ENCODE measurements at places on chromosomes 2 and 18.

- no peak for DNase-seq
These were observed 57.1 kb downstream of the ZAP70 start for GRCh38 chr2:97770445-97770844.

DNA sequence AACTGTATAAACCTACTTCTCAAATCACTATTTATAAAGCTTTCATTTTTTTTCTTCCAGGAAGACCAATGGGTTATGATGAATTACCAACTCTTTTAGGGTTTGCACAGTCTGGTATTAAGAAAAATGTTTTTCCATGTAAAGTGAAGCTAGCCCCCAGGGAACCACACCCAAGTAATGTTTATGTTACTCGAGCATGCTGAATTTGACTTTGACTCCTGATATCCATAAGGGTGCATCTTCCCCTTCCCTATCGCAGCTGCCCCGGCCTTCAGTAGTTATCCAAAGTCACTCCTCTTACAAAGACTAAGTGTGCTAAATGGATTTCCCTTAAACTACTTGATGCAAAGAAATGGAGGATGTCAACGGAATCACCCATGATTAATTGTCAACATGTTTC, 21.7 kb downstream of the KCTD18 start:
- DNase-seq = no peak

GRCh38 chr2:201347138-201347537, 10.0 kb downstream of the FLACC1 start:
- DNase-seq = no peak

- DNase-seq = no peak
These were observed 154.1 kb upstream of the RBBP8 start for GRCh38 chr18:22778996-22779395.

GRCh38 chr2:16211341-16211740, 271.0 kb downstream of the MYCN start:
- DNase-seq = no peak

DNA sequence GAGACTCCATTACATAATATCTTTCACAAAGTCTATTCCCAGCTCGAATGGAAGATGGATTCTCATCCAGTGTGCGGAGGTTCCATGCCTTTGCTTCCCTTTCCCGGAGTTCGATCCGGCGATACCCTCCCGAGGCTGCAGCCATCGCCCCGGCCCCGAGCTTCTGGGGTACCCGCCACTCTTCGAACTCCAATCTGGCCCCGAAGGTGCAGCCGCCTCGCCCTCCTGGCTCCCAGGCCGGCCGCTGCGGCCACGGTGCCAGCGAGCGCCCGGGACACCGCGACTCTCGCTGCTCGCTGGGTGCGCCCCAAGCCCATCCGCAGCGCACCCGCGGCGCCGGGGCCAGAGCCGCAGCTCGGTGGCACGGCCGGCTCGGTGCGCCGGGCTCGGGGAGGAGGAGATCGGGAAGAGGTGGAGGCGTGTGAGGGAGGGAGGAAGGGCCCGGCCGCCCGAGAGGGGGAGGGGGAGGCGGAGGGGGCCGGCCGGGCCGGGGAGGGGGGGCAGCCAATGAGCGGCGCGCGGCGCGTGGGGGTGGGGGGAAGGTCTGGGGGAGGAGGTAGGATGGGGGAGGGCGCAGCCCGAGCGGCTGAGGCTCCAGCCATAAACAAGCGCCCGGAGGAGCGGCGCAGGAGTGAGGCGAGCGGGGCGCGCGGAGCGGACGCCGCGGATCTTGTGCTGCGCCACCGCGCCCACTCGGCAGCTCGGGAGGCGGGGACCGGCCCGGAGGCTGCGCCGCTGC, at the start of gene CRIM1:
Gene CRIM1, plus strand, starts transcription at position 628 of the 739 bp plus-strand sequence. CDS start 515 bp downstream, outside the sequence.
- peak; percentile 98 for DNase-seq

- peak; percentile 10 for DNase-seq
These were observed 1.4 kb downstream of the SOX11 start for GRCh38 chr2:5693287-5694201.

- no peak for DNase-seq
These were observed 31.1 kb downstream of the NAB1 start for GRCh38 chr2:190679813-190680591.

GRCh38 chr2:191747170-191747530, 69.2 kb downstream of the NABP1 start:
- DNase-seq = no peak

GRCh38 chr2:189466656-189467055, 25.4 kb downstream of the WDR75 start:
- DNase-seq = peak; percentile 33

DNA sequence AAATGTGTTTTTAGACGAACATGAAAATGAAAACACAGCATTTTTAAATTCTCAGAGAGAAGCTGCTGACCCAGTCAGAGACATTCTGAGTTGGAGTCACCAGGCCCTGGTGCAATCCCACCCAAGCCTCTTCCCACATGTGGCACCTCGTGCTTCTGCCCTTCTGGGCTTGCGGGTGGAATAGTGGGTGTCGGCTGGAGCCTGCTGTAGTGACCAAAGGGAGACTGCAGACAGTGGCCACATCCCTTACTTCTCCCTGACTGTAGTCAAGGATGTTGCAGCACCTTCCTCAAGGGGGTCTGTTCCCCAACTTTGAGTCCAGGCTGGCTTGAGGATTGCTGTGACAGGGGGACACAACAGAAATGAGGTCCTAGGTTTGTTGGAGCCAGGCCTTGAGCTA, 104.4 kb upstream of the GLI2 start:
- DNase-seq = no peak

Data from GM03348 (cell line).